ENCODE measurements at places on chromosomes 7 and 10. TPM values are rescaled to one million over a fixed set of nuclear protein-coding genes. Genes with fewer than 3 reads are reported as not detected.

GOT1 gene
- polyA plus RNA-seq = 241 TPM

CDK5 gene
- polyA plus RNA-seq = 21.5 TPM

SLC26A5 gene
- polyA plus RNA-seq = not detected

SEPTIN7 gene
- polyA plus RNA-seq = 125 TPM

SPDYE1 gene
- polyA plus RNA-seq = not detected

ZNF425 gene
- 2.4 TPM for polyA plus RNA-seq

ITIH5 gene
- 23.3 TPM for polyA plus RNA-seq

EVX1 gene
- polyA plus RNA-seq = 0.62 TPM

PRKG1 gene
- 3.6 TPM for polyA plus RNA-seq

SH3PXD2A gene
- polyA plus RNA-seq = 2.4 TPM

RPA3 gene
- polyA plus RNA-seq = 59.4 TPM

SEMA3A gene
- 0.34 TPM for polyA plus RNA-seq

SSBP1 gene
- polyA plus RNA-seq = 190 TPM

CREB5 gene
- 3.4 TPM for polyA plus RNA-seq

CYP2C8 gene
- polyA plus RNA-seq = 0.69 TPM

POLD2 gene
- polyA plus RNA-seq = 119 TPM

MACROH2A2 gene
- 16.8 TPM for polyA plus RNA-seq

PKD2L1 gene
- 0.17 TPM for polyA plus RNA-seq

AQP1 gene
- 617 TPM for polyA plus RNA-seq

ASAH2 gene
- polyA plus RNA-seq = 0.45 TPM

TASOR2 gene
- polyA plus RNA-seq = 3.9 TPM

MYOZ1 gene
- polyA plus RNA-seq = 9.2 TPM

TAS2R5 gene
- not detected for polyA plus RNA-seq

ZNF282 gene
- polyA plus RNA-seq = 9.3 TPM

ZNF736 gene
- 3.9 TPM for polyA plus RNA-seq

VIPR2 gene
- polyA plus RNA-seq = 1.3 TPM

THAP5 gene
- 9.4 TPM for polyA plus RNA-seq

HPSE2 gene
- polyA plus RNA-seq = 1.4 TPM

GCK gene
- polyA plus RNA-seq = 1.0 TPM

UPK3B gene
- 0.15 TPM for polyA plus RNA-seq

STOX1 gene
- 1.5 TPM for polyA plus RNA-seq

RSU1 gene
- 44.6 TPM for polyA plus RNA-seq

RGR gene
- not detected for polyA plus RNA-seq

VAX1 gene
- not detected for polyA plus RNA-seq

ELFN1 gene
- polyA plus RNA-seq = 3.5 TPM
